ENCODE measurements at places on chromosomes 7 and 10.
A peak's percentile ranks its signal among the peaks of the same experiment; 100 is the strongest.

GRCh38 chr7:47327698-47328391 lies 254.1 kb downstream of the TNS3 start:
- no peak for DNase-seq

DNA sequence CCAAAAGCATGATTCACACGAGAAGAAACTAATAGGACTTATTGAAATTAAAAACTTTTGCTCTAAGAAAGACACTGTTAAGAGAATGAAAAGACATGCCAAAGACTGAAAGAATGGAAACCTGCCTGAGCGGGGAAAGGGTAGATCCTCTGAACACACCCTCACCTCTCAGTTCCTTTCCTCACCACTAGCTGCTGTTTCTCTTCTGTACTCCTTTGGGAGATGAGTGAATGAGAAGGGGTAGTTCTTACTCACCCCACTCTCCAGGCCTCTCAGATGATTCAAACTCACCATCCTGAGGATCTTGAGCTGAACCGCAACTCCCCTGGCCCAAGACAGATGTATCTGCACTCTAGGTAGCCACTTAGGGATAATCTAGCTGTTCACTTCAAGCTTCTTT lies 41.9 kb downstream of the IQUB start:
- no peak for DNase-seq

DNA sequence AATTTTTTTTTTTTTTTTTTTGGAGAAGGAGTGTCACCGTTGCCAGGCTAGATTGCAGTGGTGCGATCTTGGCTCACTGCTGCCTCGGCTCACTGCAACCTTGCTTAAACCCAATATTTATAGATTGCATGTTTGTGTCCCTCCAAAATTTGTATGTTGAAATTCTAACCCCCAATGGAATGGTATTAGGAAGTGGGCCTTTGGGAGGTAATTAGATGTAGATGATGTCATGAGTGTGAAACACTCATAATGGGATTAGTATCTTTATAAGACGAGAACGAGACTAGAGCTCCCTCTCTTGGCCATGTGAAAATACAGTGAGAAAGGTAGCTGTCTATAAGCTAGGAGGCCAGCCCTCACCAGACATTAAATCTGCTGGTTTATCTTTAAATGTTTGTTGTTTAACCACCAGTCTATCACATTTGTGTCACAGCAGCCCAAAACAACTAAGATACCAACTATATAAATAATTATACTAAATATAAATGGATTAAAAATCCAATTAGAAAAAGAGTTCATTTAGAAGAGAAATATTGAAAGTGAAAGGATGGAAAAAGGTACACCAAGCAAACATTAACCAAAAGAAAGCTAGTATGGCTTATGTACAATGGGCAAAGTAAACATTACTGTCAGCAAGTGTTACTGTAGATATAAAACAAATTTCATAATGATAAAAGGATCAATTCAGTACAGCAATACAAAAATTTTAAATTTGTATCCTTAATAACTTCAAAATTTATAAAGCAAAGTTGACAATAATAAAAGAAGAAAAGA lies 9.3 kb downstream of the TCAF1 start:
- no peak for DNase-seq

GRCh38 chr7:102404005-102404861 lies 8.1 kb downstream of the PRKRIP1 start:
- DNase-seq = peak; percentile 25

- no peak for DNase-seq
Observed at GRCh38 chr7:44521347-44522095, 19.6 kb downstream of the NPC1L1 start.

DNA sequence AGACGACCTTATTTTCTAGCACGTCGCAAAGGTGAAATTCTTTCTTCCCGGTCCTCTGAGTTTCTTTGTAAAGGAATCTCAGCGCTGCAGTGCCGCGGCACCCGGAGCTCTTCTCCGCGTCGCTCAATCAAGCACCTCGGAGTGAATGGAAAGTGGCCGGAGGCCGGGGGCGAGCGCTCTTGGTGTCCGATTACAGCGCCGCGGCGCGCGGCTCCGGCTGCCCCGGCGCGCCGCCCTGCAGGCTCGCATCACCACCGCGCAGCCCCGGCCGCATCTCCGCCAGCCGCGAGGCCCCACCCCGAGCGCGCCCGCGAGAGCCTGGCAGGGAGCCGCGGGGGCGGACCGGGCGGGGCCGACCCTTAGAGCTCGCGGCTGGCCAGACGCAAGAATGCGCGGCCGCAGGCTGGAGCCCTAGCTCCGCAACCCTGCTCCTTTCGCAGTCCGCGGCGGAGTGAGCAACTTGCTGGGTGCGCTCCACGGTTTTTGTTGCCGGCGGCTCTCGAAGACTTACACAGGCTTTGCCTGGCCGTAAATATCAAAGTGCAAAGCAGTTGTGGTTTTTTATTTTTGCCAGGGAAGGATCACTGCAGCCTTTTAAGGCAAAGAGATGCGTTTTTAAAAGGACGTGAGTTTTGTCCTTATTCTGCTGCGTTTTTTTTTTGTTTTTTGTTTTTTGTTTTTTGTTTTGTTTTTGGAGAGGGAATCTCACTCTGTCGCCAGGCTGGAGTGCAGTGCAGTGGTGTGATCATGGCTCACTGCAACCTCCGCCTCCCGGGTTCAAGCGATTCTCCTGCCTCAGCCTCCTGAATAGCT lies at the start of gene SEMA3C:
Gene SEMA3C, minus strand, starts transcription at position 143 of the 813 bp plus-strand sequence. CDS start 2,270 bp downstream, outside the sequence.
- DNase-seq = no peak

GRCh38 chr10:8331387-8331786 lies 276.9 kb downstream of the GATA3 start:
- peak; percentile 18 for DNase-seq

DNA sequence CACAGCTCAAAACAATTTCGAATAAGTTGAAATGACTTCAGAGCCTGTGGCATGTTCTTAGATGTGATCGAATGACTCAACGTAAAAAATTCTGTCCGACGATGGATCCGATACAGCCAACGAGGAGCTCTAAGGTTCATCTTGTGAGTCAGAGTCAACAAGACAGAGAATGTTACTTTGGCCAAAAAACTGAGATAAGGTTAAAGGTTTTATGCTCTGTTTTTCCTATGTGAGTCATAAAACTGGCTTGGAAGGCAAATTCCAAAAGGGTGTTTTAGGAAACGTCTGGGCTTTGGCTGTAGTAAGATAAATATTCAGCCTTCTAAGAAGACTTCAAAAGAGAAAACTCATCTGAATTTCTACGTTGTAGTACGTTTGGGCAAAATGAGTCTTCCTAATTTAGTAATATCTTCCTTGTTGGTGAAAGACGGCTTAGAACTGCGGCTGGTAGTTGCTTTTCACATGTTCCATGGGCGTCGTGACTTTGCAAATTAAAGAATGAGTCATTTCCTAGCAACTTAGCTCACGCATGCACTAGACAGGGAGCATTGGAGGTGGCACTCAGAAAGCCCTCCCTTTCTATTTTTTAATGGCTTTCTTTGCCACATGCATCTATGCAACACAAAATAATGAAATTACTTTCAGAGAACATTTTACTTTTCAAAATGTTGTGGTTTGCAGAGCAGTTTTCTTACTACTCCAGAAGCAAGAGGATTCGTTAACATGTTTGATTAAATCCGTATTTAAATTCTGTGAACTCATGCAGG lies 28.2 kb downstream of the PFKP start:
- no peak for DNase-seq

GRCh38 chr7:138116141-138116540 lies 39.9 kb downstream of the AKR1D1 start:
- no peak for DNase-seq

GRCh38 chr7:94295850-94296249 lies 98.8 kb upstream of the COL1A2 start:
- DNase-seq = no peak

DNA sequence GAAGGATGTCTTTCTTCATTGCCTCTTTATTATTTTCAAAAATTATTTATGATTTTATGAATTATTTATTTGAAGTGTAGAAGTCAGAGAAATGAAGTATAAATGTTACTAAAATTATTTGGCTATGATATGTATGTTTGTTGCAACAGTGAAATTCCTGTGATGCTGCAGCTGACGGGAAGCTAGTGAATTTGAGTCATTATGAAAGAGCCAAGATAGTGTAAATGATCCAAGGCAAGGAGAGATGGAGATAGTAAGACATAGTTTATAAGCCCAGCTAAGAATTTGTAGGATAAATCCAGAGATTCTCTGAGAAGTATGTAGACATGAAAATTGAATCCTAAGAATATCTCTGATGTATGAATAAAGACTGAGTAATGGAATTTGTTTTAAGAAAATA lies 30.8 kb downstream of the CASD1 start:
- DNase-seq = no peak

GRCh38 chr7:94748376-94748775 lies 92.4 kb upstream of the SGCE start:
- DNase-seq = no peak

DNA sequence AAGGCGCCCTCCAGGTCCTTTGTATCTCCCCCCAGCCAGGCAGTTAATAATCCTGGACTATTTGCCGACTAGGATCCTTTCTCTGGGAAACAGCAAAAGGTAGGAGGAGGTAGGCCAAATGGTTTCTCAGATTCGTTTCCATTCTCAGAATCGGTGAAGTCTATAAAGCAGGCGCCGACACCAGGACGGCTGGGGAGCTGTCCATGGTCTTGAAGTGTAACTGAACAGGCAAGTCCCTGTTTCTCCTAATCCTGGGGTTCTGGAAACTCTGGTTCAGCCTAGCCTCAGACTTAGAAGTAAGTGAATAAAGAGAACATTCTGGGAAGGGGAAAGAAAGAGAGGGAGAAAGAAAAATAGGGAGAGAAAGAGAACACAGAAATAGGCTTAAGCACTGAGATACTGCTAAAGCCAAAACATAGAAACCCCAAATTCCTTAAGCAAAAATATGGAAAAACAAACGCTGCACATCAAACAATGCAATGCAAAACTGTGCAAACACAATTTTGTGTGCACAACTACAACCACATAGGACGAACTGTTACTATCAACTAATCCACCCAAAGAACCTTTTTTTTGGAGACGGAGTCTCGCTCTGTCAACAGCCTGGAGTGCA lies 11.1 kb upstream of the INA start:
- DNase-seq = peak; percentile 5

DNA sequence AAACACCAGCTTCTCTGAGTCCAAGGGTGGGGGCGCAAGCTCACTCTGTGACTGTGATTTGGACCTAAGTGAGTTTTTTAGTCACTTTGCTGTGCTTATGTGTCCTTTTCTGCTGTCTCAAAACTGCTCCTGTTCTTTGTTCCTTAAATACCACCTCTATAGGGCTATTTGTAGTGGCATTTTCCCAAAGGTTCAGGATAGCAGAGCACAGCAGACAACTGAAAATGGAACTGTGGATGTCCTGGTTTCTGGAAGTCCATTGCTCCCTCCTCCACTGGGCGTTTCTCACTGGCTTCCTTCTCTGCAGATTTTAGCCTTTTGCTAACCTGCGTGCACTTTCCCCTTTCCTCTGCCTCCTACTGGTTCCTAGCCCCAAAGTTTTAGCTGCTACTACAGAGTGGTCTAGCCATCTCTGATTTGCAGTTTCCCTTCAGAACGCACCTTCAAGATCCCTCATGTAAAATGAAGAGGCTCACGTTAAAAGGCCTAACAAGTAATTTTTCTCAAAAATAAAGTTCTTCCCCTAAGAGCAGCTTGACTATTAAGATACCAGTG lies 25.6 kb downstream of the BLVRA start:
- DNase-seq = no peak

GRCh38 chr10:34343764-34344163 lies 471.3 kb downstream of the PARD3 start:
- DNase-seq = no peak

DNA sequence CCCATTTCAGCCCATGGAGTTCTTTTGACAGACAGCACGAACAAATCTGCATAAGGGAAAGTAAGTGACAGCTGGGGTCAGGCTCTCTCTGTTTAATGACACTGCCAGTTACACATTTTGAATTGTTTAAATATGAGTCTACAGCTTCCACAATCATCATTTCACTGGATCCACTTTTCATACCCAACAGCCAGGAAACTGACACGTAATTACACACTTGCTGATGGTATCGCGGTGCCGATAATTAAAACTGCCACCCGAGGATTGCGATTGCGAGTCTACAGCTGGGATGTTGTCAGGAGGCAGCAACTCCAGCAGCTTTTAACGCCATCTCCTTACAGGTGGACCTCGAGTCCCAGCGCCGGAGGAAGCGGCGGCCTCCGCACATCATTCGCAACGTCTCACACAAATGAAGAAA lies 230.8 kb upstream of the MGMT start:
- DNase-seq = no peak

- DNase-seq = no peak
Observed at GRCh38 chr10:76883596-76883995, 754.0 kb downstream of the KCNMA1 start.

- no peak for DNase-seq
Observed at GRCh38 chr7:69411018-69411417, 187.3 kb upstream of the AUTS2 start.

DNA sequence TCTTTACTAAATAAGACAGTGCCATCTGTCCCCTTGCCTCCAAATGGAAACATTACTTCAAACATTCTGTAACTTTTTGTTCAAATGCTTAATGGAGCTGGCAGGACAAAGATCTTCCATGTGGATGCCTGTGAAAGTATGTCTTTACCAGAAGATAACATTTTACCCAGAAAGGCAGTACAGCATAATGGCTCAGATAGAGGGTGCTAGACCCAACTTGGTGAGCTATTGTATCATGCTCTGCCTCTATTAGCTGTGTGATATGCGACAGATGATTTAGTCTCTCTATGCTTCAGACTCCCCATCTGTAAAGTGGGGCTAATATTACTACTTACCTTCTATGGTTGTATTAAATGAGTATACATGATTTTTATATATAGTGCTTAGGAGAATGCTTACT lies 8.8 kb upstream of the SMKR1 start:
- DNase-seq = no peak

DNA sequence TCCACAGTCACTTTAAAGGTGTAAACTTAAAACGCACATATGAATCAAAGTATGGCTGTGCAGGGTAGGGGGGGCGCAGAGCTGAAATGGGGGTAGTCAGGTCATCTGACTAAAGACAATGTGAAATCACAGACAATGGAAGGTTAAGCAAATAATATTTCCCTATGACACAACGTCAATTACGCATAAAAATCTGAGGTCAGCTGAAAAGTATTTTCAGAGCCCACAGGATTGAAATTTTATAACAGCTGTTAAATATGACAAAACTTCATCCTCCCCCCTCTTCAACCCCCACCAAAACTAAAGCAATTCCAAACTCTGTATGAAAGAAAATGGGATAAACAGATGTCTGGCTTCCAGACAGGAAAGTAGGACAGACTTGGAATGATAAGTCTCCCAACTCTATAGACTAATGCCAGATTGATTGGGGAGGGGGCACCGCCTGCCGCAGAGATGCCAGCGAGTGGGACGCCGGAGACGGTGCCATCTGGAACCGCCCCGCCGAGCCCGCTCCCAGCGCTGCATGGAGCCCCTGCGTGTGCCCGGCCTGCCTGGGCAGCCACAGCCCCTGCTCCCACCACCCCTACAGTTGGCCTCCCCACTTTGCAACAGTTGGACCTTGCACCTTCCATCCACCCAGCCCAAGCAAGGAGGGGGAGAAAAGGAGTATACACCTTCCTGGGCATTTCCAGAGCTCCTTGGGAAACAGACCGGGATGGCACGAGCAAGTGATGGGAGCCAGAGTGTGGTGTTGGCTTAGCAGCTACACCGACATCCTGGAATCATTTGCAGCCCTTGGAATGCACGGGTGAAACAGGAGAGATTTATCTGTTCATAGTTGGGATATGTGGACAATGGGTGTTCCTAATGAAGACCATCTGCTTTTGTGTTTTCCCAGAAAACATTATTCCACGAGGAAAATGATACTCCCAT lies 10.7 kb downstream of the EBF3 start:
- DNase-seq = no peak

- no peak for DNase-seq
Observed at GRCh38 chr10:103921248-103921647, 3.3 kb upstream of the STN1 start.

GRCh38 chr7:117686311-117686935 lies 186.8 kb downstream of the CTTNBP2 start:
- no peak for DNase-seq

Measured in T follicular helper cell (primary cell).